Brain (organoid and tissue), 16 donors: ENCODE measurements at places on chromosomes 6 and 20. TPM values are rescaled to one million over a fixed set of nuclear protein-coding genes. Genes with fewer than 3 reads are reported as not detected.

The PLEKHG1 gene
- polyA plus RNA-seq, result 3.6 TPM

The NQO2 gene
- 16.8 TPM for polyA plus RNA-seq

The HLA-DQB1 gene
- 1.4 TPM for polyA plus RNA-seq

The PRND gene
- not detected for polyA plus RNA-seq

The CDYL gene
- polyA plus RNA-seq, result 27.8 TPM

The ALDH5A1 gene
- 42.6 TPM for polyA plus RNA-seq

The PNPLA1 gene
- polyA plus RNA-seq, result 0.15 TPM

The OR2H2 gene
- polyA plus RNA-seq, result not detected

The LRRC1 gene
- polyA plus RNA-seq, result 7.6 TPM

The GRM1 gene
- 0.44 TPM for polyA plus RNA-seq

The PDCD2 gene
- 65.9 TPM for polyA plus RNA-seq

The CLPSL1 gene
- not detected for polyA plus RNA-seq

The PMEPA1 gene
- polyA plus RNA-seq, result 43.8 TPM

The HMGCLL1 gene
- polyA plus RNA-seq, result 1.0 TPM

The MUC22 gene
- not detected for polyA plus RNA-seq

The GPR6 gene
- 15.7 TPM for polyA plus RNA-seq

The MEI4 gene
- polyA plus RNA-seq, result not detected

The PKHD1 gene
- polyA plus RNA-seq, result not detected

The GABBR1 gene
- 88.6 TPM for polyA plus RNA-seq

The C6orf120 gene
- polyA plus RNA-seq, result 4.4 TPM

The KCNB1 gene
- 8.4 TPM for polyA plus RNA-seq

The ARMH2 gene
- polyA plus RNA-seq, result not detected

The DPPA5 gene
- polyA plus RNA-seq, result not detected

The VNN1 gene
- polyA plus RNA-seq, result not detected

The HLA-DPB1 gene
- 32.1 TPM for polyA plus RNA-seq

The EPM2A gene
- 13.7 TPM for polyA plus RNA-seq
